Renal pelvis (tissue), 12 donors: ENCODE measurements at places on chromosomes 5 and 9.

DNA sequence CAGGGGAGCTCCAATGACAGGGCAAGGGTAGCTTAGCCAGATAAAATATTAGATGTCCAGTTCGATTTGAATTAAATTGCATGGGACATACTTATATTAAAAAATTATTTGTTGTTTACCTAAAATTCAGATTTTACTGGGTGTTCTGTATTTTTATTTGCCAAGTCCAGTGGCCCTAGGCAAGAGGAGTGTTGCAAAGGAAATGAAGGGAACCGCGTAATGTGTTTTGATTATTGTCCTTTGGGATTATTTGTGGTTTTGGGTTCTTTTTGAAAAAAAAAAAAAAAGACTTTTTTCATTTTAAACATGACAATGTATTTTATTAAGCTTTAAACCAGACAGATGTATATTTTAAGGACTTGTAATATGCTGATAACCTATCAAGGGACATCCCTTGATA lies 179.3 kb downstream of the C9orf152 start:
- DNase-seq, result no peak

GRCh38 chr9:126956917-126957686 lies 42.5 kb downstream of the RALGPS1 start:
- DNase-seq, result no peak

- no peak for DNase-seq
These were observed 8.3 kb upstream of the CXXC5 start for GRCh38 chr5:139639619-139640380.

DNA sequence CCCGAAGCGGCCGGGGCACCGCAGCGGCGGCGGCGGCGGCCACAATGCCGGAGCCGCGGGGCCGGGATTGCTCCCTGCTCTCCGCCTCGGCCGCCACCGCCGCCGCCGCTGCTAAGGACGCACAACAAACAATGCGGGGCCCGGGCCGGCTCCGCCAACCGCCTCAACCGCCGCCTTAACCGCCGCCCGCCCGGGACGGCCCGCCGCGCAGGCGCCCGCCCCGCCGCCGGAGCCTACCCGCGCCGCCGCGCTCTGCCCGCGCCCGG lies 254 bp downstream of the STRBP start:
- DNase-seq, result no peak

GRCh38 chr5:943201-943917 lies 50.7 kb downstream of the TRIP13 start:
- DNase-seq, result no peak

GRCh38 chr5:137545956-137546355 lies 46.8 kb upstream of the SPOCK1 start:
- DNase-seq, result no peak

DNA sequence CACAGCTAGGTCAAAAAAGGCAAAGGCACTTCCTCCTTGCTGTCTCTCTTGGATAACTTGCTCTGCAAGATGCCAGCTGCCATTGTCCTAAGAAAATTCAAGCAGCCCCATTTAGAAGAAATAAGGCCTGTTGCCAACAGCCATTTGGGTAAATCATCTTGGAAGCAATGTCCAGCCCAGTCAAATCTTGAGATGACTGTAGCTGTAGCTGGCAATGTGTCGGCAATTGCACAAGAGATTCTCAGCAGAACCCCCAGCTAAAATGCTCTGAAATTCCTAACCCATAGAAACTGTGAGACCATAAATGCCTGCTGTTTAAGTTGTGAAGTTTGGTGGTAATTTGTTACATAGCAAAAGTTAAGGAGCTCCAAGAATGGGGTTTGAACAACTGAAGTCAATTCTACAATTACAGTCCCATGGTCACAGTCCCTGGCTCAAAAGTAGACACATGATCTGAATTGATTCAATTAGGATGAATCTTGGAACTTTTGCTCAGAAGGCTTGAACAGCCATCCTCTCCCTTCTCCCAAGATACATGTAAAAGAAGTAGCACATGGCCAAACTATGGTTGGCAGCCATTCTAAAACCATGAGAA lies 151.1 kb downstream of the MPDZ start:
- no peak for DNase-seq

- no peak for DNase-seq
These were observed 149.3 kb downstream of the FBXO4 start for GRCh38 chr5:42074353-42074752.

DNA sequence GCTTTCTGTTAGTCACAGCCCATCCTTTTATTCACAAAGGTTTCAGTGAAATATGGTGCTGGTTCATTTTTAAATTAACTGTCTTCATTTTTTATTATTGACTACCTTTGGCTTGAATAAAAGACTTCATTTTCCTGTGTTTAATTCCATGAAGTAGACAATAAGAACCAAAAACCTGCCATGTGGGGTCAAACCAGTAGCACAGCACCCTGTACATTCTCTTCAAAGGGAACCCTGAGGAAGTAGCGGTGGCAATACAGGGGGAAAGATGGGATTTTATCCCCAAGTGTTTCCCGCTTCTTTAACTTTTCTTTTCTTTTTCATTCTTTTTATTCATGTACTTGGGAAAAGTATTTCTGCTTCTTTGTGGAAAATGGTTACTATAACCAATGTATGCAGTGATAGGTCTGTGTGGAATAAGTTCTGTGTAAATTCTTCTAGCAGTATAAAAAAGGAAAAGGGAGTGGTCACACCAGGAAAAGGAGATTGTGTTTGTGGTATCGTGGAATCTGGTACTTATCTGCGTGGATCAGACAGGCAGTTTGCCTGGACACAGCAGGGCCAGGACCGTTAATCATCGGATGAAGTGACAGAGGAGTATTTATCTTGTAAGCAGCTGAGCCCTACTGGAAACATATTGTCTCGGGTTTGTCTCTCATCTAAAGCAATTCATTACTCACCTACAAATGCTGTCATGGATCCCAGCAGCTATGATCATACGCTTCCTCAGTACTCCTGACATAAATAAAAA lies 94.2 kb downstream of the PPIC start:
- DNase-seq, result no peak

DNA sequence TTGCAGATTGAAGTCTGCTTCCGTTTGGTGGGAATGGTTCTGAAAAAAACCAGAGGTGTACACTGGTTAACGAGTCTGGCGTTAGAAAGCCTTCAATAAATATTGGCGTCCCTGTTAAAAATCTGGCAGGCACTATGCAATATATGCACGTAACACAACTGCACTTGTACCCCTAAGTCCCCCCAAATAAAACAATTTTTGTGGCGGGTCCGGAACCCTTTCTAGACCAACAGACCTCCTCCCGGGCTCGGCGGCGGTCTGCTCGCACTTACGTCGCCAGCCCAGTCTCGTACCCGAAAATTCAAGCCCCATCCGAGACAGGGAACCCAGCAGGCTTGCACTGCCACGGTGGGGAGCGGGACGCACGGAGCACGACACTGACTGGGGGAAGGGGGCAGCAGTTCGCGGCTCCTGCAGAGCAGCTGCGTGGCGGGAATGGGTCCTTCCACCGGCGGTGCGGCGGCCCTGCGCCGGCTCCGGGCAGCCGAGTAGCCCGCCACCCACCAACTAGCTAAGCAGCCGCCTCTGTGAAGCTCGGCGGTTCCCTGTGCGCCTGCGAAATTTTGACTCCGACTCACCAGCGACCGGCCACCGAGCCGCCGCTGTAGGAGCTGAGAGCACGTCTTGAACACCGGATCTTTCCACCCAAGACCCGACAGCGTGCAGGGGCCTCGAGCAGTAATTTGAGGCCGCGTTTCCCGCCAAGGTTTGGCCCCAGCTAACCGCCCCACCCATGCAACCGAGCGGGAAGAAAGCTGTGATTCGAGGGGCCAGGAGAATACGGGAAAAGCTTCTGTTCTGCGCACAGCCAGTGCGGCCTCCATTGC lies 3.9 kb downstream of the MCIDAS start:
- DNase-seq, result no peak

DNA sequence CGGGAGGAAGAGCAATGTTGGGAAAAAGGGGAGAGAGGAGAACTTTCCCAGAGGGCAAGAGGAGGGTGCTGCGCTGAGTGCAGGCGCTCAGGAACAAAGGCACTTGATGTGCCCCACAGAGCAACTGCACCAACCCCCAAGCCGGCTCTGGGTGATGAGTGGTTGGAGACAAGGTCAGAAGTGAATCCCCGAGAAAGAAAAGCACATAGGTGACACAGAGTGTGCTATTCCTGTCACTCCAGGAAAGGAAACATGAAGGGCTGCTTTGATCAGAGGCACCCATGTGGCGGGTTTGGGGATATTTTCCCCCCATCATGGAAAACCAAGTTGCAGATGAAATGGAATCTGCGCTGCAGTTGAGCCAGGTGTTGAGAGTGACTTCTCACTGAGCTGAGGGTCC lies 20.7 kb upstream of the SLC25A48 start:
- DNase-seq, result no peak

- no peak for DNase-seq
These were observed 269.5 kb upstream of the MSX2 start for GRCh38 chr5:174454890-174455289.

GRCh38 chr5:150340614-150341255 lies 16.8 kb upstream of the TCOF1 start:
- no peak for DNase-seq

GRCh38 chr9:84668196-84669012 lies 1.1 kb upstream of the NTRK2 start:
- peak; percentile 89 for DNase-seq

- DNase-seq, result no peak
These were observed 73.8 kb downstream of the RAPGEF1 start for GRCh38 chr9:131666029-131666428.

DNA sequence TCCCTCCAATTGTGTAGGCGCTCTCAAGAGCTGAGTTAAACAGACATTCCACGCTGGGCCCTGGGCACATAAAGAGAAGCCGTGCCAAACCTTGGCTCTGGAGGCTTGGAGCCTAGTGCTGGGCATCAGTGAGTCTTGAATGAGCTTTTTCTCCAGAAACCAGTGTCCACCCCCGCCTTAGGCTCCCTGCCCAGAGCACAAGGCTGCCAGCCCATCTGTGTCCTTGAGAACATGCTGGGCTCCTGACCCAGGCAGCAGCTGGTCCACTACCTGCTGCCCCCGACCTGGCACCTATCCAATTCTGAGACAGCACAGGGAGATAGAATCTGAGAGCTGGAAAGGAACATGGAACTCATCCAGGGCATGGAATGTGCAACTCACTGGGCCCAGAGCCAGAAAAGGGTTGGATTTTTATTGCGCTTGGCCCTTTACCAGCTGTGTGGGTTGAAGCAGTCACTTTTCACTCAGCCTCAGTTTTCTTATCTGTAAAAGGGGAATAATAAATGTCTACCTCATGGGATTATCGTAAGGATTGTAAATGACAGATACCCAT lies 92.4 kb upstream of the CPLX2 start:
- no peak for DNase-seq
